Activated CD8-positive, alpha-beta memory T cell treated with anti-CD3 and anti-CD28 coated beads for 4 hours (primary cell): ENCODE measurements at places on chromosomes 11 and 22.

GRCh38 chr11:12695221-12695794 lies 21.1 kb downstream of the TEAD1 start:
- no peak for DNase-seq

GRCh38 chr11:92457250-92457649 lies 232.6 kb downstream of the FAT3 start:
- no peak for DNase-seq

DNA sequence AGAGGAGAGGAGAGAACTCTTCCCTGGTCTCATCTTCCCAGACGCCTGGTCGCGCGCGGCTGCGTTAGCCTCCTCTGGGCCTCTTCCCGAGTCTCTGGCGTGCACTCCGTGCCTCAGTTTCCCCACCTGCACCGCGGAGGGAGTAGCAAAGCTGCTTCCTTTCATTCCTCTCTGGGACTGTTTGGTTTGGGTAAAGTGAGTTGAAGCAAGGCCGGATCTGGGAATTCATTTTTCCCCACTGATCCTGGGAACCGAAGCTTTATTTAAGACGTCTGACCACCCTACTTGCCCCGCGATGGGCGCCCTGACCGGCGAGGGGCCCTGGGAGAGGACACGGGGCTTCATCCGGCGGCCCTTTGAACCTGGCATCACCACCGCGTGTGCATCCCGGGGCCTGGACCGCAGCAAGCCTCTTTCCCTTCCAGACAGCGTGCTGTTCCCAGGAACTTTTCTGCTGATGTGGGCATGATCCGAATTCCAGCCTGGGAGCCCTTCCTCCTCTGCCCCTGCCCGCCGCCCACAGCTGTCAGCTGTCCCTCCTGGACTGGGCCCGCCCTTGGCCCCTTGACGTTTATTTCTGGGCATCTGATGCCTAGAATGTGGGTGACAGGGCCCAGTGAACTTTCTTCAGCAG lies 758 bp downstream of the LDLRAD3 start:
- no peak for DNase-seq

- no peak for DNase-seq
Observed at GRCh38 chr11:67439321-67440228, 2.1 kb upstream of the PTPRCAP start.

DNA sequence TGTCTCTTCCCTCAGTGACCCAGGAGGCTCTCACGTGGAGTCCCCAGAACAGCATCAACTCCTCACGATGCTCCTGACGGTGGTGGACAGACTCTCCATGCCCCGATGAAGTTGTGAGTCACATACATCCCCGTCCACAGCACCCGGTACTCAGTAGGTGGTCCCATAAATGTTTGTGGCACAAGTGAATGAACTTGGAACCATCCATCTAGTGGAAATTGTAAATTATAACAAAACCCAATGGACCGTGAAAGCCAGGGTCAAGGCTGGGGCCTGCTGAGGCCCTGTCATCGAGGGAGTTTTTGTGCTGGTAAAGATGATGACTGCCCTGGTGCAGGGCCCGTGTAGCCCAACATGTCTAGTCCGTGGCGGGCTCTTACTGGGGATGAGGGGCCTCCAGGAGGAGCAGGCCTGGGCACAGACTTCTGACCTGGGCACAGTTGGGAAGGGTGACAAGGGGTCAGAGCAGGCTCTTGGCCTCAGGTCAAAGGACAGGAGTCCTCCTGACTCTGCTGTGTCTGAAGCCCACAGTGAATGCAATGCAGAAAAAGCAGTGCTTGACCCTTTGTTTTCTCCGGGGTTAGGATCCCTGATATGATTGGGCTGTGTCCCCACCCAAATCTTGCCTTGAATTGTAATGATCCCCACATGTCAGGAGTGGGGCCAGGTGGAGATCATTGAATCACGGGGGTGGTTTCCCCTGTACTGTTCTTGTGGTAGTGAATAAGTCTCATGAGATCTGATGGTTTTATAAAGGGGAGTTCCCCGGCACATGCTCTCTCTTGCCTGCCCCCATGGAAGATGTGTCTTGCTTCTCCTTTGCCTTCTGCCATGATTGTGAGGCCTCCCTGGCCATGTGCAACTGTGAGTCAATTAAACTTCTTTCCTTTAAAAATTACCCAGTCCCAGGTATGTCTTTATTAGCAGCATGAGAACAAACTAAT lies 20.0 kb upstream of the SMIM38 start:
- DNase-seq: no peak

DNA sequence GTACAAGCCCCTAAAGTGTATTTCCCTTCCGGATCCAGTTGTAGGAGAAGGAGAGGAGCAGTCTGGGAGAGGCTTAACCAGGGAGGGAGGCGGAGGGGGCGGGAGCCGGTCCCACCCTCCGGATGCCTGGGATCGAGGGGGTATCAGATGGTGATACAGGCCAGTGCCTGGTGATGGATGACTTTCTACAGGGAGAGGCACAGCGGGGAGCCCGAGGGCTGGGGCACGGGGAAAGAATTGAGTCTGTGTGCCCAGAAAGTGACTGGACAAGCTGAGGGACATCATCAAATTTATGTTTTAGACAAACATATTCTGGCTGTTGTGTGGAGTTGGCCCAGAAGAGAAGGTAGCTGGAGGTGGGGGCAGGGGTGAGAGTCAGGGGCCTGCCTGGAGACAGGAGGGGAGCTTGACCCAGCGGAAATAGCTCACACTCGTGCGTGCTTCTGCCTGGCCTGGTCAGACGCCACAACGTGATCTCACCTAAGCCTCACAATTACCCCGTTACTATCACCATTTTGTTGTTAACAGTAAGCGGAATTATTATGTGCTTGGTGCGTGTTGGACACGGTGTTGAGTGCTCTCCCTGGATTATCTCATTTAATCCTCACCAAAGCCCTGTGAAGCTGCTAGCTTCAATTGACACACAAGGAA lies 42.4 kb downstream of the AMPD3 start:
- no peak for DNase-seq

DNA sequence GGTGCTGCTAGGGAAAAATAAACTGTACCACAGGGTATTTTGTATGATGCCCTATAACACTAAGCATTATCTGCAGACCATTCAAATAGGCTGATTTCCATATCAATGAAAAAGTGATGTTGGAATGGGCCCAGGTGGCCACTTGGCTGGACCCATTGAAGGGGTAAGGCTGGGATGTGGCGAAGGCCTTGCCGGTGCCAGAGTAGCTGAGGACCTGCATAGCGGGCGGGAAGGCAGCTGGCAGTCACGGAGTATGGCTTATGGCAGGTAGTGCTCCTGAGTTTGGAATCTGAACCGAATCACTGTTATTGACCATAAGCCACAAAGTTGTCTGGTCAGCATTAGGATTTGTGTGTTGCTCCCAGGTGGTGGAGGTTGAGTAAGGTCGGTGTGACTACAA lies 131.0 kb downstream of the MICAL2 start:
- no peak for DNase-seq

DNA sequence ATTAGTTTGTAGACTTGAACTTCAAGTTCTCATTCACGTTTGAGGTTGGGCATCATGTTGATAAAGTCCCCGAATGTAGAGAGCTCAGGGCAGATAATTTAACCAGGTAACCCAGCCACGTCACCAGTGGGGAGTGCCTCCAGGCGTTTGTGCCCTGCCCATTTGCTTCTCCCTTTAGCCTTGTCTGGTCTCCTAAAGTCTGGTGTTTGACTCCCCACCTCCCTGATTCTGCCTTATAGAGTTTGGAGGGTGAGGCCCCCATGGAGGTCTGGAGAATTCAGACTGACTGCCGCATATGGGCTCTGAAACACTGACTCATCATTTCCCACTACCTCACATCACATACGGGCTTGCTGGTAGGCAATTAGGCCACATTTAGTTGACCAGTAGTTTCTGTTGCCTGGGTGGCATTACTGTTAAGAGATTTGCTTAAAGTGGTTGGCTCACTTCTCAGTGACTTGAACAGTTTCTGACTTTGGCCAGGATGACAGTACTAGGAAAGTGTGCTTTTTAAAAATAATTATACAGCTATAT lies 99.3 kb upstream of the GAL start:
- no peak for DNase-seq

DNA sequence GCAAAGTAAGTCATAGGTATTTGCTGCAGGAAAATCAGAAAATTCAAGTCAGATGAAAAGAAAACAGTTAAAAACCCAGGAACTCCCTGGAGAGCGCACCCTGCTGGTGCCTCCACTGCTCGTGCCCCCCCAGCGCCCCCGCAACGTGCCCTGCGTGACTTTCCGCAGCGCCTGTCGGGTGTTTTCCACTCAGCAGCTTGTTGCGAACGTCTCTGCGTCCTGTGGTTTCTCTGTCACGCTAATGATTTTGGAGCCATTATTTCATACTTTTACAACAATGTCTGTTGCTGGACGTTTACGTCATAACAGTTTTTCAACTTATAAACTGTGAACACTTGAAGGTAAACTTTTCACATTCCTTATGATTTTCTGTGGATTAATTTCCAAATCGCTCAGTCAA lies 5.0 kb downstream of the CRELD2 start:
- no peak for DNase-seq

DNA sequence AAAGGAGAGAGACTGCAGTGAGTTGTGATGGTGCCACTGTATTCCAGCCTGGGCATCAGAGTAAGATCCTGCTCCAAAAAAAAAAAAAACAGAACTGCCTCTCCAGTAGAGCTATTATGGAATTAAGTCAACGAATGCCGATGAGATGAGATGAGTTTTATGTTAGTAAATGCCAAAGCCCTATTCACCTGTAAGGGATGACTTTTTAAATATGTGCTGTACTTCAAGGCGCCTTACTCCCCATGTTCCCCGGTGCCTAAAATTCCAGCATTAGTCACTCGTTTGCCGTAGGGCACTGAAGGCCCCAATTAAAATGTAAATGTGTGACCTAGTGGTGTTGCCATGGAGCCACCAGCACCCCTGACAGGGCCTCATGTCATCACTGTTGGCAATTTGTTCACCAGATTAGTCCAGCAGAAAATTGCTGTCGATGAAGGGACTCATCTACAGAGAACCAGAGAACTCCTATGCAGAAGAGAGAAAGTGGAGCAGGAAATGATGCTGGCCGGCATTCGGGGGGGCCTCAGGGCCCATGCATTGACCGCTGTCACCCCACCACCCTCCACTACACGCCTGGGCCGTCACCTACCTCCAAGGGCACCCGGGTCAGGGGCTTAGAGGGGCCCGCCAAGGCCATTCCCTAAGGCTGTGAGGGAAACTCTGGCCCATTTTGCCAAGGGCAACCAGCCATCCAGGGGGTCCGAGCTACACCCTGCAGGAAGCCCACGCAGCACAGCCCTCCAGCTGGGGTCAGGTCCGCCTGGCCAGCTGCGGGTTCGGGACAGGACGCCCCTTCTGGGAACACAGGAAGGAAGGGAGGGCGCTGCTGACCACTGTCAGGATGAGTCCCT lies 17.8 kb downstream of the LIF start:
- no peak for DNase-seq

GRCh38 chr11:102109896-102110760 lies at the start of gene YAP1:
YAP1 (plus strand) TSS chr11:102110447; CDS start chr11:102110849, 402 bp downstream.
- DNase-seq: peak; percentile 10

- no peak for DNase-seq
Observed at GRCh38 chr11:69493931-69494821, 12.7 kb downstream of the LINC01488 start.

GRCh38 chr22:32874976-32875375 lies 73.5 kb downstream of the TIMP3 start:
- no peak for DNase-seq

GRCh38 chr11:46649180-46649738 lies 31.9 kb downstream of the ATG13 start:
- no peak for DNase-seq

- DNase-seq: no peak
Observed at GRCh38 chr11:78820741-78821140, 246.1 kb upstream of the NARS2 start.

DNA sequence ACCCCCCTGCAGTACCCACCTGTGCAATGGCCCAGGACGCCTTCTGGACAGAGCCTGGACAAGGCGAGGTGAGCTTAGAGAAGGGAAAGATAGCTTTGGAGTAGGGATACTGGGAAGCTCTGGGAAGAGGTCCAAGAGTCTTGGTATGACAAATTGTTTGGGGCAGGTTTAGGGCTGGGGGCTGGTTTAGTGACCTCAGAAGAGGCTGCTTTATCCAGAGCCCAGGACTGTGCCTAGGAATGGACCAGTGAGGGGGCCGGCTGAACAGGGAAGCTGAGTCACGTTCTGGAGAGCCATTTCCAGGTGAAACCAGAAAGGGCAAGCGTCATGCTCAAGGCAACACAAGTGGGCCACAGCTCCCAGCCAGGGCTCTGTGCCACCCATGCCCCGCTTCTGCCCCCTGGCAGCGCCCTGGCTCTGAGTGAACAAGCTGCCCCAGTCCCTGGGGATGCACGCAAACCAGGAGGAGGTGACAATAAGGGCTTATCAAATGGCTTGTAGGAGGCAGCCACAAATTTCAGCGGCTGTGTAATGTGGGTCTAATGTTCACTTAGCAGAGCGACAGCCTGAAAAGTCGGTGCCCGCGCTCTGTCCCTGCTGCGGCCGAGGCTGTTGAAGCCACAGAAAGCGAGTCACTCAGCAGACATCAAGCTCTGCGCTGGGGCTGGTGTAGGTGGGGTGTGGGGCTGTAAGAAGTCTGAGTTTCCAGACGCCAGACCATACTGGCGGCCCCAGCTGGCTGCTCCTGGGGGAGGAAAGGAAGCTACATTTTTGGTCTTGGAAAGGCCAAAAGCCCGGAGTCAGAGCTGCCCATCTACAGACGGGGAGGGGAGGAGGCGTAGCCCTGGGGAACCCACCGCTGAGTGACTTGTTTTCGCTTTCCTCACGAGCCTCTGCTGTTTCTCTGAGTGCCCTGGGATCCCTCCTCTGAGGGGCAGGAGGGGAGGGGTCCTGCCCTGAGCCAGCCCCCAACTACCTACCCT lies 18.3 kb upstream of the SYT7 start:
- no peak for DNase-seq

DNA sequence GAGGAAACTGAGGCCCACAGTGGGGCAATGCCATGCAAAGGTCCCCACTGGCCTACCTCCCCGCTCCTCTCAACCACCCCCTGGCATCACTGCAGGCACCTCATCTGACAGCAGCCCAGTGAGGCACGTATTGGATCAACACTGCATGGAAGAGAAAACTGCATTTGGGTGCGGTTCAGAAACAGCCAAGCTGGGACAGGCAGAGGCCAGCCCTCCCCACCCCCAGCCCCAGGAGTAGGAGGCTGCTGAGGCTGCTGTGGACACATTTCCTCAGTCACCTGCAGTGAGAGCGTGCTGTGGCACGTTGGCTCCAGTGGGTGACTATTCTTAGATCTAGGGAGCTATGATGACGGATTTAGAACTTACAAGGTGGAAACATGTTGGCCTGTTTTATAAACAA lies 63.7 kb downstream of the KCNC1 start:
- no peak for DNase-seq

DNA sequence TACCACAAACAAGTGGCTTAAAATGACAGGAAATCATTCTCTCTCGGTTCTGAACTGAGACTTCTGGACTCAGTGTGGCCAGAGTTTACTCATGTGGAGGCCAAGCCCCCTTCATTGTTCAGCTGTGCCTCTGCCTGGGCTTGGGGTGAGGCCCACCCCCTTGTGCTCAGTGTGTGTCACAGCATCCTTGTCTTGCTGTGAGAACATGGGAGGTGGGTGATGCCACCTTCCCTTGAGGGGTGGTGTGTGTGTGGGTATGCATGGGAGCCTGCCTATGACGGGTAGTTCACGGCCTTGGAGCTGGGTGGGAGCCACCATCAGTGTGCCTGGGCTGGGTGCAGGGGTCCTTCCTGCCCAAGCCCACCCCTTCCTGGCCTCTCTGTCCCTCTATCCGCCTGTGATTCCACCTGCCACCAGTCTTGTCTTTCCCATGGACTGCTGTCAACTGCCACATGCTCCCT lies 101.7 kb downstream of the MORC2 start:
- DNase-seq: no peak

- no peak for DNase-seq
Observed at GRCh38 chr11:121089566-121089965, 11.5 kb upstream of the TECTA start.

GRCh38 chr11:15547685-15548084 lies 433.0 kb downstream of the INSC start:
- DNase-seq: no peak

- no peak for DNase-seq
Observed at GRCh38 chr11:119152604-119153003, 3.8 kb downstream of the ABCG4 start.
